ENCODE measurements at places on chromosomes 4 and X. TPM values are rescaled to one million over a fixed set of nuclear protein-coding genes. Genes with fewer than 3 reads are reported as not detected.

DNA sequence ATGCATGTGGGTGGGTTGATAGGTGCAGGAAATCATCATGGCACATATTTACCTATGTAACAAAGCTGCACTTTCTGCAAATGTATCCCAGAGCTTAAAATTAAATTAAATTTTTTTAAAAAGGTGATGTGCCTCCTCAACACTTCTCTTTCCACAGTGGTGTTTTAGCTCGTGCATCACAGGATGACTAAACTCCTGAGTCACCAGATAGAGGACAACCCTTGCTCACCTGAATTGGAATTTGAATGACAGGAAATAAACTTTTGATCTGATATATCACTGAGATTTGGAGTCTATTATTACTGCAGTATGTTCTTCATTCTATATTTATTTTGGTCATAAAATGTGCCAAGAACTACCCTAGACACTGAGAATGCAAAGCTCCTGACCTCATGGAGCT lies 185.3 kb downstream of the MAPK10 start:
- DNase-seq: no peak

DNA sequence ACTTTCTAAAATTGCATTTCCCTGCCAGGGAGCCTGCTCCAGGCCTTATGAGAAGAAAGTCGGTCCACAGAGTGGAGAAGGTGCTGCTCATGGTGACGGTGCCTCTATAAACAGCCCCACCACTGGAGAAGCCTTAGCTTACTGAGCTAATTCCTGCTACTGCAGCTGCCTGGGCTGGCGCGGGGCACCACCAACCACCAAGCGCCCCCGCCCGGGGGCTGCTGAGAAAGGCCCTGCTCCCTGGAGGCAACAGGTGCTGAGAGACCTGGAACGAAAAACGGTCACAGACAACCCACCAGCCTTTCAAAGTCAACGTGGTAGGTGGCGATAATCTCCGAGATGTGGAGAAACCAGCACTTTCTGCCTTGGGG lies 2.9 kb downstream of the HCFC1 start:
- DNase-seq: no peak

DNA sequence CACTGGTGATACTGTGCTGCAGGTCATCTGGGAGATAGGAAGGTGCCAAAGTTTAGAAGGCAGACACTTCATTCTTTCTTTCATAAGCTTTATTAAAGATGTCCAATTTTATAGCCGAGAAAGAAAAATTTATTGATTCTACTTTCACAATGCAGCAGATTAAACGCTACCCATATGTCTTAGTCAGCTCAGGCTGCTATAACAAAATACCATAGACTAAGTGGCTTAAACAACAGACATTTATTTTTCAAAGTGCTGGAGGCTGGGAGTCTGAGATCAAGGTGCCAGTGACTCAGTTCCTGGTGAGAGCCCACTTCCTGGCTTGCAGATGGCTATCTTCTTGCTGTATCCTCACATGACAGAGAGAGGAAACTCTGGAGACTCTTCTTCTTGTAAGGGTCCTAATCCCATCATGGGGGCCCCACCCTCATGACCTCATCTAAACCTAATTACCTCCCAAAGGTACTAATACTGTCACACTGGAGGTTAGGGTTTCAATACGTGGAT lies 33.4 kb upstream of the KLHL34 start:
- no peak for DNase-seq

The C4orf33 gene
- 17.7 TPM for polyA plus RNA-seq

The POU4F2 gene
- polyA plus RNA-seq: not detected
